ENCODE measurements at places on chromosomes 12 and 14.
A peak's percentile ranks its signal among the peaks of the same experiment; 100 is the strongest.

- DNase-seq: no peak
These were observed 66.5 kb downstream of the ANO6 start for GRCh38 chr12:45282411-45282810.

- no peak for DNase-seq
These were observed 149.0 kb upstream of the GSC start for GRCh38 chr14:94918896-94919295.

DNA sequence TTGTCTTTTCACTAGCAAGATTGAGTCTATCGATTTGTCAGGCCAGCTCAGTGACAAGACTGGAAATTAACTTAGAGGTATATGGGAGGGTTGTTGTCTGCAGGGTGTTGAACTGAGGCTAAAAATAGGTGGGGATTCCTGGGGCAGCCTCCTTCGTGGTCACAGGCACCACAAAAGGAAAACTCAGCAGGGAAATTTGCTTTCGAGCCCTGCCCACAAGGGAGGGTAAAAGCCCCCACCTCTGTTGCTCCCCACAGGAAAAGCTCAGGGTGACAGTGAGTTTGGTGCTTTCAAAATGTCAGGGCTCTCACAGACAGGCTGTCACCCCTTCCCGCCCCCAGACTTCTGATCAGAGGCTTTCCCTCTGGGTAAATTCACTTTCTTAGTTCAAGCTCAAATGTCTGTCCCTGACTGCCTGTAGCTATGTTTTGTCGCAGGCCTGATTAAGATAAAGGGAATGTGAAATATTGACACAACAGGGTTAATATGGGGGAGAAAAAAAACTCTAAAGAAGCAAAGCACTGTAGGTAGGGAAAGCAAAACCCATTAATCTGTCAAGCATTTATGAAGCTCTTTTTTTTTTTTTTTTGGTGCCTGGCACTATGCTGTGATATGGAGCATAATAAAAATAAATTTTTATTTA is 11.7 kb upstream of the NFKBIA start:
- DNase-seq: peak; percentile 36

- DNase-seq: no peak
These were observed 15.7 kb downstream of the TBX3 start for GRCh38 chr12:114668151-114668885.

- DNase-seq: no peak
These were observed 262.0 kb downstream of the MED13L start for GRCh38 chr12:116015525-116015924.

- no peak for DNase-seq
These were observed 162.0 kb upstream of the TMCC3 start for GRCh38 chr12:94812345-94812744.

GRCh38 chr12:47757840-47758583 is 668 bp downstream of the RAPGEF3 start:
- DNase-seq: no peak

- no peak for DNase-seq
These were observed 29.6 kb downstream of the PRDM4 start for GRCh38 chr12:107731366-107731765.

GRCh38 chr12:108884116-108885012 is 4.5 kb downstream of the DAO start:
- DNase-seq: peak; percentile 24

GRCh38 chr12:3568695-3569094 is 77.7 kb downstream of the PRMT8 start:
- no peak for DNase-seq
